Epithelial cell of proximal tubule (primary cell): ENCODE measurements at places on chromosomes 3 and 15.

DNA sequence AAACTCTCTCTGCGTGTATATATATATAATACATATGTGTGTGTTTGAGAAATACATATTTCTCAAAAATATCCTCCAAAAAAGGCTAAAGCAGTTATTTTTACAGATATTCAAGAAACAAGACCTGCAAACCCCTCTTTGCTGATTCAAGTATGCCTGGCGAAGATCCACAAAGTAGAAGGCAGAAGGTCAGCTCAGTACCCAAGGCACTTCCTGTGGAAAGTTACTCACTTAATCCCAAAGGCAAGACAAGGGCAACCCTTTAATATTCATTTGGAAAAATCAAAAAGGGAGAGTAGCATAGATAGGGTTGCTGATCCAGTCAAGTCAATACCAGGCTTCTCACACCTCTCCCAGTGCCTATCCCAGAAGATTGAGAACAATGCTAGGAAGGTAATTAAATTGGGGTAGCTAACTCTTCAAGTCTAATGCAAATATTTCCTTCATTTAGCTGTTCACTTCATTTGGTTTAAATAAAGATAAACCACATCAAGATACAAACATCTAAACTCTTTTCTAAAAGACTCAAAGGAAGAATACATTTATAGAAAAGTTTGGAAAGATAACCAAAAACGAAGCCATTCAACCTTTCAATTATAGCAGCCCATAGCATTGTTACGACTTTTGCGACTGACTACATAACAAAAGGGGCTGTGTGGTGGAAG is 7.2 kb downstream of the COX17 start:
- DNase-seq = no peak

GRCh38 chr3:54357301-54357700 is 234.9 kb downstream of the CACNA2D3 start:
- DNase-seq = no peak

DNA sequence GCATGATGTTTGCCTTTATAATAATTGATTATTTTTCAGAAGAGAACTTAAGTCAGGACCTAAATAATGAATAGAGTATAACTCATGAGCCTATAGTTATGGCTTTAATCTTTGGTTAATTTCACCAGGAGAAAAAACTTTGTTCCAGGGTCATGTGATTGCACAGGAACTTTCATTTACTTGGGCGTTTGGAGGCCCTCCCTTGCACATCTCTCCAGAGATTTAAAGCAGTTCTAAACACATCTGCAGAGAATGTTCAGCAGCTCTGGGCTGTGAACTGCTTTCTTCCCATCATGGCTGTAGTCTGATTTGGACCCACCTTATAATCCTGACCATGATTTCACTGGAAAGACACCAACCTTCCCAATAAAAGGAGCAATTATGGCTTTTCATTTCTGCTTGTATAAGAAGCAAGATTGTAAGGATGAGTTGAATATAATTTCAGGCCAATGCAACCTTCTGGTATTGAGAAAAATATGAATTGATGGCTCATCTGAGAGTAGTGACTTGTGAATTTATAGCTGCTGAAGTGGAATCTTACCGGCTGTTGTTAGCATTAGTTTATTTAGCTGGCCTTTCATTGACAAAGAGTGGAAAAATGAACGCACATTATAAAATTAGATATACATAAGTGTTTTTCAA is 80.9 kb upstream of the PRTG start:
- DNase-seq = no peak

- no peak for DNase-seq
Measured at GRCh38 chr3:106093616-106094015, 224.8 kb upstream of the CBLB start.

- DNase-seq = no peak
Measured at GRCh38 chr3:20576228-20576627, 390.2 kb upstream of the SGO1 start.
